ENCODE measurements at places on chromosomes 7 and 10.

GRCh38 chr10:18308600-18308999 is 168.4 kb downstream of the CACNB2 start:
- DNase-seq: no peak

DNA sequence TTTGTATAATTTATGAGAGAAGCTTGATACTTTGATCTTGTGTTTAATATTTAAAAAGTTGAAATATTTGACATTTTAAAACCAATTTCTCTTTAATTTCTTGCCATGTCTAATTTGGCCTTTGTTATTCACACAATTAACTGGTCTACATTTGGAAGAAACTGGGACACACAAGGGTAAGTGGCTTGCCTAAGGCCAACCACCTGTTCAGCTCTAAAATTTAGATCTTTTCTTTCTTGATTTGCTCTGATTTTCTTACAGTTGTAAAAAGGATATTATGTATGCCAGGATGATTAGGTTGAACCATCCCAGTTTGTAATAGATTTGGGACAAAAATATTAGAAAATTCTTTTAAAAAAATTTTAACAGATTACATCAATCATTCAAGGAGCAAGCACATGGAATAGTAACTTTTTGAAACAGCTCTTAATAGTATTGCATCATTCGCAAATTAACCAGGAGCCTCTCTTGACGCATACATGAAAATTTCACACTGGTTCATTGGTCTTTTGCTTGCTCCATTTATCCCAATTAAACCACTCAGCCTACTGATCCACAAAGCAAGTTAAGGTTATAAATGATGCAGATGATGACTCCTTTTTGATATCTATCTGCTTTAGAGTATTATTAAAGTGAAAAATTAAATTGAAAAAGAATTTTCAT is 222.4 kb upstream of the SLC26A5 start:
- DNase-seq: no peak

GRCh38 chr10:49270565-49270964 is 28.4 kb upstream of the C10orf71 start:
- no peak for DNase-seq

GRCh38 chr7:134443396-134444070 is 15.4 kb downstream of the AKR1B1 start:
- DNase-seq: no peak

DNA sequence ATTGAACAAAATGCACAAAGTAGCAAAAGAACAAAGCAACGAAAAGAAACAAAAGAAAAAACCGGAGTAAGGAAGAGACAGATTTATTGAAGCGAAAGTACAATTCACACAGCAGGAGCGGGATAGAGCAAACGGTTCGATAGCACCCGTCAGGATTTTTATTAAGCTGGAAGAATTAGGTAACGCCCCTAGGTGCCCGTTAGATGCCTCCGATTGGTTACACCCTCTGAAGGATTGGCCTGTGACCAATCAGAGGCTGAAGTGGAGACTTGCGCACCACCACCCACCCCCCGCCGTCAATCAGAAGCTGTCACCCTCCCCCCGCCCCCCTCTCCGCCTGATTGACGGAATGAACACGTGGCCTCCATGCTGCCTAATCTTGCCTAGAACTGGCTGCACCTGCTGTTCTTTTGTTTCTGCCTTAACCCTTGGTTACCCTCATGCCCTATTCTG is 16.8 kb downstream of the OCM2 start:
- no peak for DNase-seq

All from HFFc6 (cell line).